ENCODE measurements at places on chromosomes 5 and 9.

GRCh38 chr5:1549475-1550030 lies 25.8 kb upstream of the LPCAT1 start:
- no peak for DNase-seq

DNA sequence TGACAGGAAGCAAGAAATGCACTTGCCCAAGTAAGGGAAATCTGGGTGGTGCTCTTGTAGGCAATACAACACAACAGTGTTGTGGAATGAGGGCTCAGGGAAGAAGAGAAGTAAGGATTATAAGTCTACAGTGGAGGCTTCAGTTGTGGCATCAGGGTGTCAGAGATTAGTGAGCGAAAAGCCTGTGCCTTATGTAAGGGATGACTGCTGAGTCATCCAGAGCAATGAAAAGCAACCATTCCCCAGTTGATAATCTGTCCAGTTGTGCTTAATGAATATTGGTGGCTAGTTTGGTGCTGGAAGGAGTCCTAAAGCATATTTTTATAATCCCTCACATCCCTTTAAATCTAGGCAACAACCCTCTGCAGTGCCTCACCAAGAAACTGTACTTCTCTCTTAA lies 42.0 kb downstream of the FBXO38 start:
- no peak for DNase-seq

DNA sequence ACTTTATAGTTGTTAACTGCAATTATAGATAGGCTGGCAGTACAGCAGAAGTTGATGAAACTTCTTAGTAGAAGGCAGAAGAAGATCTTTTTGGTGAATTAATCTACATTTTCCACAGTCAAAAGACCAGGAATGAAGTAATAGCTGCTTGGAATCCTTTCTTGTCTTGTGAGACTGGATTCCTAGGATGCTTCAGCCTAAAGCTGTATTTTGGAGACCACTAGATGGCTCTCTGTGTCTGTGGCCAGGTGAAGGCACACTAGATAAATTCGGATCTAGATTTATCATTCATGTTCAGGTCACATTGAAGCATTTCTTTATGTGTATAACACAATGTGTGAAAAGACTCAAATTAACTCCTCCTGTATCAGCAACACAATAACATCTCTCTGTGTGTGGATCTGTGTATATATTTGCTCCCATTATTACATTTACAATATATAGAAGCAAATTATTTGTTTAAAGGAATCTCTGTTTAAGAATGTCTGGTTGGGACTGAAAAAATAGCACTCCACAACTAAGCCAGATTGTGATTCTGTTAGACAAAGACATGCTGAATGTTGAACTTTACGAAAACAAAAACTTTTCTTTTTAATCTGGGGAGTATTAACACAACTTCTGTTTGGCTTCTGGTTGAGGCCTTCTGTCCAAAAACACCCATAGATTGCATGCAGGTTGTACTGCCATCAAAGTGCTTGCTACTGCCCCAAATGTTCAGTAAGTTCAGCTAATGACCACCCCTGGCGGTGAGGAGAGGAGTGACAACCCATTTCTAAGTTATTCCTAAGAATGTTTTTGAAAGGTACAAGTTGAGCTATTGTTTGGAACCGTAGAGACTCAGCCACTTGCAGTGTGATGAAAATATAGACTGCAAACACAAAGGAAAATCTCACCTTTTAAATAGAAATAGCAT lies 10.6 kb downstream of the GRIN3A start:
- DNase-seq, result no peak

GRCh38 chr9:134052491-134052890 lies 15.3 kb downstream of the BRD3 start:
- DNase-seq, result no peak

DNA sequence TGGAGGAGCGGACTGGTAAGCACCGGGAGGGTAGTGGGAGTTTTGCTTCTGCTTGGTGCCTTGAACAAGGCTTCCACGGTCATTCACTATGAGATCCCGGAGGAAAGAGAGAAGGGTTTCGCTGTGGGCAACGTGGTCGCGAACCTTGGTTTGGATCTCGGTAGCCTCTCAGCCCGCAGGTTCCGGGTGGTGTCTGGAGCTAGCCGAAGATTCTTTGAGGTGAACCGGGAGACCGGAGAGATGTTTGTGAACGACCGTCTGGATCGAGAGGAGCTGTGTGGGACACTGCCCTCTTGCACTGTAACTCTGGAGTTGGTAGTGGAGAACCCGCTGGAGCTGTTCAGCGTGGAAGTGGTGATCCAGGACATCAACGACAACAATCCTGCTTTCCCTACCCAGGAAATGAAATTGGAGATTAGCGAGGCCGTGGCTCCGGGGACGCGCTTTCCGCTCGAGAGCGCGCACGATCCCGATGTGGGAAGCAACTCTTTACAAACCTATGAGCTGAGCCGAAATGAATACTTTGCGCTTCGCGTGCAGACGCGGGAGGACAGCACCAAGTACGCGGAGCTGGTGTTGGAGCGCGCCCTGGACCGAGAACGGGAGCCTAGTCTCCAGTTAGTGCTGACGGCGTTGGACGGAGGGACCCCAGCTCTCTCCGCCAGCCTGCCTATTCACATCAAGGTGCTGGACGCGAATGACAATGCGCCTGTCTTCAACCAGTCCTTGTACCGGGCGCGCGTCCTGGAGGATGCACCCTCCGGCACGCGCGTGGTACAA lies 556 bp downstream of the PCDHGC3 start:
- DNase-seq, result no peak

DNA sequence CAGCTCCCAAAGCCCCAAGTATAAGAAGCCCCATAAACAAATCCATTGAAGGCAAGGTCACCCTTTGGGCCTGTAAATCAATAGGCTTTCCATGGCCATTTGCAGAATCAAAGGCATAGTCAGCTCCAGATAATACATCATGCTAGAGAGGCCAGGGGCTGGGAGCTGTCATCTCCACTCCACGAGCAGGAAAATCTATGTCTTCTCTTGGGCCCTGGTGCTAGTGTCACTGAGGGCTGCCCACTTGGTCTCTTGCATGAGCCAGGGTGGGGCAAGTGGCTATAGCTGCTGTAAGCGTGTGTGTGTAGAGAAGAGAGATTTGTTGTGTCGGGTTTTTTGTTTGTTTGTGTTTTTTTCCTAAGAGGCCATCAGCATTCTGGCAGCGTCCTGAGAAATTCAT lies 90.0 kb upstream of the ZNF618 start:
- DNase-seq, result no peak

- DNase-seq, result no peak
Measured at GRCh38 chr5:175690025-175690424, 32.2 kb downstream of the HRH2 start.

DNA sequence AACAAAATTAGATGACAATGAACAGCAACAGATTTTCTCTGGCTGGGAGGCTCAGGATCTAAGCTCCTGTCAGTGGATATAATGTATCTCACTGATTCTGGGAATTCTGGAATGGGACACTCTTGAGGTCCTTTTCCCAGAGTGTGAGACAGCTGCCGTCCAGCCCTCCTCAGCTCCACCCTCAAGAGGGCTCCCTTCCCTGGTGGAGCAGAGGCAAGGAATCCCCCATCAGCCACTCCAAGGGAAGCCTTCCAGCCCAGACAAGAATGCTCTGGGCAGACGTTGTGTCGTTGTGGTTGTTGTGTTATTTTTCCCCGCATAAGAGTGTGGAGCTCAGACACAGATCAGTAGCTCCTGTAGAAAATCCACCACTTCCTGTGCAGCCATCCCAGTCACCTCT lies 47.7 kb upstream of the ATP10B start:
- DNase-seq, result no peak

- DNase-seq, result no peak
Measured at GRCh38 chr5:3348576-3349535, 246.8 kb upstream of the IRX1 start.

GRCh38 chr5:864492-865167 lies 13.8 kb upstream of the ZDHHC11 start:
- DNase-seq, result no peak

GRCh38 chr5:91591076-91591475 lies 208.0 kb upstream of the ARRDC3 start:
- DNase-seq, result no peak

DNA sequence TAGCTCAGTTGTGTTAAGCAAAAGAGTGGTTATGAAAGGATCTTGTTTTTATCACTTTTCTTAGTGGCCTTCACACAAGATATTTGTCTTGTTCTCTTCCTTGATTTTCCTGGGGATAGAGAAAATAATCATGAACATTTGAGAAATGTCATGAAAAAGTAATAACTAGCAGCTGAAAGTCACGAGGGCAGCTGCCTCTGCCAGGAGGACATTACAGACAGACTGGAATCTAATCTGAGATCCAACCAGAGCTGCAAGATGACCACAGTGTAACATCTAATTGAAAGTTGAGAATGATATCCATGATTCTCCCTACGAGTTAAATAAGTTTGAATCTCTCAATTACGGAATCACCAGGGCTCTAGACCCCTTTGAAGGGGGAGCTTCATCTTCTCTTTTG lies 274.9 kb downstream of the ARHGAP26 start:
- no peak for DNase-seq

DNA sequence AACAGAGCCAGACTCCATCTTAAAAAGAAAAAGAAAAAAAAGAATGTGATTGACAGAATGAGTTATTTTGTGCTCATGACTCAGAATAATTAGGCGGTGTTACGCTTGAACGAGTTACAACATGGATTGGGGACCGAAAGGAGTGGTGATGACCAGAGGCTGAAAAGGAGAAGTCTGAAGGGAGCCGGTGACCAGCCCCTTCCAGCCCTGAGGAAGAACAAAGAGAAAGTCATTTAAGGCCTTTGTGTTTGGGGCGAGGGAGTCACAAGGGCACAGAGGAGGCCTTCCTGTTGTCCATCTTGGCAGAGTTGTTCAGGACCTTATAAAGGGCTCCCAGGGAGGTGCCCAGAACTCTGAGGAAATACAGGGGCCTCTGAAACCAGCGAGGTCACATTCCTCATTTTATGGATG lies 131.6 kb downstream of the GOLPH3 start:
- no peak for DNase-seq

DNA sequence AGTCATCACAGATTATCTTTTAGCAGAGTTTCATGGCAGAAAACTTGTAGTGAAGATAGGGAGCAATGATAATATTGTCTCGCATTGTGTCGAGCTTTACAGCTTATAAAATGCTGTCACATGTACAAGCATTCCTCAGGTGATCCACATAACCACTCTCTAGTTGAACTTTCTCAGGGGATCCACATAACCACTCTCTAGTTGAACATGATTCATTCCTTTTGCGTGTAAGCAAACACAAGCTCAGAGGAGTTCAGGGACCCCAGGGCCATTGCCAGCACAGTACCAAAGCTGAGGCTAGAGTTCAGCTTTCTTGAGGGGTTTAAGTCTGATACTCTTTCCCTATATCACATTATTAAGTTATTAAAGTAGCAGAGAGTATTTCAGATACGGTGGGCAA lies 86.7 kb downstream of the CDH6 start:
- DNase-seq, result no peak

- no peak for DNase-seq
Measured at GRCh38 chr5:138905541-138905940, 30.4 kb upstream of the LRRTM2 start.

- DNase-seq, result no peak
Measured at GRCh38 chr9:11457825-11458790, 845.3 kb upstream of the PTPRD start.

GRCh38 chr5:177260961-177261360 lies 42.6 kb downstream of the RAB24 start:
- DNase-seq, result no peak

DNA sequence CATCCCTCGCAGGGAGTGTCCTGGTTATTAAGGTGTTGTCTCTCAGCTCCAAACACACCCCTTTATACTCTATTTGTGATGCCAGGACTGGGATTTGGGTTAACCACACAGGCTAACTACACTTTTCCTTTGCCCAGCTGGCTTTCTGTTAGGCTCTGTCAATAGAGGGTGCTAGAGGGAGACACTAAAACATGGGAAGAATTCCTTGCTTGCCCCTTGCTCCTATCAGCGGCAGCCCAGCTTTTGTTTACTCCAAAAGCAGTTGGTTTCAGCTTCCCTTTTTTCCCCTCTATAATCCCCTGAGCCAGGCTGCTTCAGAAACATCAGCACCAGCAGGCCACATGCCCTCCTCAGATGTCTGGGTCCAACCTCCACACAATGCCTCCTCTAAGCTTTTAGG lies 297.1 kb downstream of the KCTD16 start:
- no peak for DNase-seq

DNA sequence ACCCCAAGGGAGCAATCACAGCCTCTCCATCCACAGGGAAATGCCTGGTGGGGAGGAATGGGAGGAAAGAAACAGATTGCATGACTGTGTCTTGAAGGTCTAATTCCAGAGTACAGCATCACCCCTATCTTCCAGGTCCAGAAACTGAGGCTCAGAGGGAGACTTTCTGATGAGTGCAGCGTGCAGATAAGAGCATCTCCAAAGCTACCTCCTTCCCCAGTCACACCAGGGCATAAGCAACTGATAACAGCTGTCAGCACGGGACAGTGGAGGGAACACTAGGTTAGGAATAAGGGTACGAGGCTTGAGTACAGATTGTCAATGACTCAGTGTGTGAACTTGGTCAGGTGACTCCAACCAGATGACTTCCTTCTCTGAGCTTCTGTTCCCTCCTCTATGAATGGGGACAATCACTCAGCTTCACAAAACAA lies 126.9 kb downstream of the KCNIP1 start:
- no peak for DNase-seq

GRCh38 chr9:124932333-124932732 lies 8.6 kb downstream of the GOLGA1 start:
- DNase-seq, result no peak
